Activated T-cell treated with anti-CD3 and anti-CD28 coated beads, Interleukin-2, amount 50 U/mL, for 48 hours (primary cell): ENCODE measurements at places on chromosomes 4 and X.

DNA sequence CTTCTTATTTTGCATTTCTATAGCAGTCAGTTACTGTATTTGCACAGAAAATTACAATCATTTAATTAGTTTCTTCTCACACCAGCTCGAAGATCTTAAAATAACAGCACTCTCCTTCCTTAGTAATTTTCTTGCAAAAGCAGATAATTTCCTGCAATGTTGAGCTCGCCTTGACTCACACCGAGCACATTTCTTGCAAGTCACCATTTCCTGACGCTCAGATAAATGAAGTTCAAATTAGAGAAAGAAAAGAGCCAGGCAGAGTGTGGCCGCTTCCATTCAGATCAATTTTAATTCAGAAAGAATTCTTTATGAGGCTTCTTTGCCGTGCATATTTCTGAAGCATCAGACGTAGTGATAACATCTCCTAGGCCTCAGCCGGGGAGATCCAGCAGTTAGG lies 10.1 kb downstream of the SORCS2 start:
- no peak for DNase-seq

GRCh38 chrX:148960060-148960459 lies 459.6 kb downstream of the AFF2 start:
- DNase-seq, result no peak

- DNase-seq, result no peak
Observed at GRCh38 chr4:94410678-94411206, 41.0 kb upstream of the PDLIM5 start.

- no peak for DNase-seq
Observed at GRCh38 chr4:110949542-110949941, 326.7 kb upstream of the PITX2 start.

- DNase-seq, result no peak
Observed at GRCh38 chrX:77918568-77918967, 8.1 kb downstream of the ATP7A start.

DNA sequence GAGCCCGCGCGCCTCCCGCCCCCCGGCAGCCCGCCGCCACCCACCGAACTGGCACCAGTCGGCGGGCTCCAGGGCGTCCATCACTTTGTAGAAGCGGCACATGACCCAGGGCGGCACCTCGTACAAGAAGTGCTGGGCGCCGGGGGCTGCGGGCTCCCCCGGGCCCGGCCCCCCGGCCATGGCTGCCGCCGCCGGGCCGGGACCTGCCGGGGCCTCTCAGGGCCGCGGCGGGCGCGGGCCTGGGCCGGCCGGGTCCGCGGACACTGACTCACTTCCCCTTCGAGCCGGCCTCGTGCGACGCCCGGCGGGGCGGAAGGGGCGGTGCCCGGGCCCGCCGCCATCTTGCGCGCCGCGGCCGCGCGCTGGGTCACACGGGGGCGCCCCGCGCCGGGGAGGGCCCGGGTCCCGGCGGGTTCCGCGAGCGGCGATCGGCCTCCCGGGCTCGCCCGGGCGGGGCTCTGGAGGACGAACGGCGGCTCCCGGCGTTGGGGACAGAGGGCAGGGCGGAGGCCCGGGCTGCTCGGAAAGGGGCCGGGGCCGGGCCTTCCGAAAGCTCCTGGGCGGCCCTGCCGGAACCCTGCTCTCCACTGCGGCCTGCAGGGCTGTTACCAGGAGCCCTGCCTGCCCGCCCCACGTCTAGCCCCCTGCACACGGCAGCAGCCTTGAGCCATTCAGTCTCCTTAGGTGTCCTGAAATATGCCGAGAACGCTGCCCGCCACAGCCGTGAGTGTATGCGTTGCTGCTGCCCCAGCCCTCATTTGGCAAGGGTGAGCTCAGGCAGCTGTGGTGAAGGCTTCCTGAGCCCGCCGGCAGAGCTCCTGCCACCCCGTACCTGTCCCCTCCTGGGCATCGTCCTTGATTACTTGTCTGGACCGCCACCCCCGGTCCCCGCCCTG lies at the start of gene IRAK1:
IRAK1 (minus strand) TSS at position 270 of the 896 bp plus-strand sequence; CDS start at position 180, 90 bp downstream.
- DNase-seq, result peak; percentile 63

- no peak for DNase-seq
Observed at GRCh38 chr4:139934708-139935195, 219.2 kb downstream of the MAML3 start.

DNA sequence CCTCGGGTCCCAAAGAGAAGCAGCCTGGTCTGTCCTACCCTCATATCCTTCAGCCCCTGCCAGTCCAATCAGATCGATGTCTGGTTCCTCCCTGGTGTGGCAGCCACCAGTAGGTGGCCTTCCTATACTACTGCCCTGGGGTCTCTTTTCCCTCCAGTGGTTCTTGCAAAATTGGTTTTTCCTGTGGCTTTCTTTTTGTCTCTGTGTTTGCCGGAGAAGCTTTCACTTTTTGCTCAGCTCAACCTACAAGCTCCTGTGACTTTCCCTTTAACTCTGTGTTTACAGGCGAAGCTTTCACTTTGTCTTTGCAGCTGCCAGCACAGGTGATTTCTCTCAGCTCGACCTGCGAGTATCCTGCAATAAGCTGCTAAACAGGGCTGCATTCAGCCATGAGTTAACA lies 46.8 kb downstream of the UGT2A3 start:
- DNase-seq, result no peak

GRCh38 chr4:19562456-19562855 lies 689.2 kb upstream of the SLIT2 start:
- DNase-seq, result no peak

GRCh38 chrX:154751203-154751668 lies 359 bp upstream of the GAB3 start:
- no peak for DNase-seq
